ENCODE measurements at places on chromosomes 11 and 22. TPM values are rescaled to one million over a fixed set of nuclear protein-coding genes. Genes with fewer than 3 reads are reported as not detected.

- no peaks in the 10 kb centered on the region for H3K27me3 ChIP-seq
- no peak overlapping the region for H3K27ac ChIP-seq
These were observed 25.8 kb upstream of the LMO1 start for GRCh38 chr11:8289492-8289918.

DNA sequence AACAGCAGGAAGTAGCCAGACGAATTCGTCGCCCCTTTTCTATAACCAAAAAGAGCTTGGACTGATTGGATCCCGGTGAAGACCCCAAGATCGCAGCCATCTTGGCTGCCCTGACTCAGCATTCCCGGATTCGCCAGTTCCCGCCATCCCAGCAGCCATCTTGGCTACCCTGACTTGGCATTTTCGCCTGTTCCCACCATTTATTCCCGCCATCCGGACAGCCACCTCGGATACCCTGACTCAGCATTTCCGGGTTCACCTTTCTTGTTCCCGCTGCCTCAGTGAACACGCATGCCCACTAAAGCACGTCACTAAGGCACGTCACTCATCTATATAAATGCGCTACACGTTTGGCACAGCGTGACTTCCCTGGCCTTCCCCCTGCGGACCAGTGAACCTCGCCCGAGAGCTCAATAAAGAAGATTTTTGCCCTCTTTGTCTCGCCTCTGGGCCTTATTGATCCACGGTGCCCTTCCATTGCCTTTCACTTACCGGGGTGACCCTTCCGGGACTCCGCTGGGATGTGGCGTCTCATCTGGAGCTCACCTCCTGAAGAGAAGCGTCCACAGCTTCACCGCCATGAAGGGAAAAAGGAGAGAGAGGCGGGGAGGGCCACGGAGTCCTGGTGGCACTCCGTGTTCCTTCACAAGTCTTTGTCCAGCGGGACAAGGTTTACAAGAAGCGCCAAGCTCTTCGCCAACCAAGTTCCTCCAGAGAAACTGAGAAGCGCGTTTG, 4.0 kb upstream of the OR56A3 start:
- no peak overlapping the region for H3K27ac ChIP-seq
- DNase-seq: no peak
- no peaks in the 10 kb centered on the region for H3K27me3 ChIP-seq
- H3K4me1 ChIP-seq: no peaks in the 10 kb centered on the region
- no peaks in the 10 kb centered on the region for H3K36me3 ChIP-seq
- no peak overlapping the region for H3K4me3 ChIP-seq

DNA sequence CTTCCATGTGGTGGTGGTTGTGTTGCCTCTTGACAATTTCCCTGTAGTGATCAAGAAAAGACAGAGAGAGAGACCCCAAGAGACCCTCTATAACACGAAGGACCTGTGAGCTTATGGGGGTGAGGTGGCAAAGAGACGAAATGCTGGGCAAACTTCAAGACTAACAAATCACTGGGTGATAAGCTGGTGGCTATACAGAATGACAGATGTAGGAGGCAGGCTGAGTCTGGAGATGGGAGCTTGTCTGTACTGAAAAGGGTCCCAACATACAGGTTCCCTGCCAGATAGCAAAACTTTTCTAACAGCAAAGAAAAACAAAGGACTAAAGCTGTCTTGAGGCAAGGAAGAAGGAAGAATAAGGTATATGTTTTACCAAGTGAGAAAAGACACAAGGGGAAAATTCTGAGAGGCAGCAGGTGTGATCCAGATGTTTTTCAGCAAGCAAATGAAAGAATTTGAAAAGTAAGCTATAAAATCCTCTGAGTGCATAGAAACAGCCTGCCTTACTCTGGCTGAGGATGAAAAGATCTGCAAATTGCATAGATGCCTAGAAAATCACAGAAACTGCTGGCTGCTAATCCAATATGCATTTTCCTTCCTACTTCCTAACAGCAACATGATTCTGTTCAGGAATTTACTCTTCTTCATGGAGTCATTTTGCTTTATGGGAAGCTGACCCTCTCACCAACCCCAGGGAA, 21.9 kb upstream of the LYVE1 start:
- H3K36me3 ChIP-seq: no peaks in the 10 kb centered on the region
- H3K27me3 ChIP-seq: no peaks in the 10 kb centered on the region
- no peak for DNase-seq
- no peaks in the 10 kb centered on the region for H3K4me1 ChIP-seq
- no peak overlapping the region for H3K27ac ChIP-seq

GRCh38 chr22:26610072-26610958, 7.5 kb downstream of the CRYBB1 start:
- H3K27ac ChIP-seq: no peak overlapping the region
- H3K4me1 ChIP-seq: no peaks in the 10 kb centered on the region
- H3K27me3 ChIP-seq: peaks cover 11% of the 10 kb centered on the region
- no peaks in the 10 kb centered on the region for H3K36me3 ChIP-seq

GRCh38 chr11:70411713-70412452, 13.6 kb downstream of the CTTN start:
- no peak overlapping the region for H3K4me3 ChIP-seq
- no peaks in the 10 kb centered on the region for H3K27me3 ChIP-seq
- H3K4me1 ChIP-seq: no peaks in the 10 kb centered on the region
- H3K36me3 ChIP-seq: peaks cover 71% of the 10 kb centered on the region

DNA sequence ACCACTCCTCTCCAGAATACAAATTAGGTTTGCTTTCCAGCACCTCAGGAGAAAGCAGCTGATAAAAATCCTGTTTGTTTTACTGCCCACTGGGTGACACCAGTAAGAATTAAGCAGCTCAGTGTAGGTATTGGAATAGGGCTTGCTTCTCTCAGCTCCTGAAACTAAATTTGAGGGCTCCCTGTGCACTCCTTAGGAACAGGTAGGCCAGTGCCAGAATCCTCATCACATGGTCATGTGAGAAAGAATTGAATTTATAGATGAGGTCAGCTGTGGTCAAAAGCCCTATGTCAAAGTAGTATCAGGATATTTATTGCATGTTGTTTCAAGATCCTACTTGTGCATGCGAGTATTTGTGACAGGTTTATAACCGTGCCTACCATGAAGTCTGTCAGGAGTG, 1.0 kb downstream of the PRSS23 start:
- H3K27ac ChIP-seq: no peak overlapping the region
- H3K4me3 ChIP-seq: peak overlapping the region; percentile 79
- no peaks in the 10 kb centered on the region for H3K36me3 ChIP-seq
- no peaks in the 10 kb centered on the region for H3K27me3 ChIP-seq

Gene OR52A1
- not detected for polyA plus RNA-seq

Gene P4HA3
- polyA plus RNA-seq: 0.27 TPM

- H3K4me3 ChIP-seq: no peak overlapping the region
- DNase-seq: no peak
- no peak overlapping the region for H3K27ac ChIP-seq
- H3K4me1 ChIP-seq: no peaks in the 10 kb centered on the region
These were observed 1318.1 kb downstream of the TBC1D22A start for GRCh38 chr22:48080316-48081165.

Gene DGCR6
- polyA plus RNA-seq: 44.8 TPM

- H3K36me3 ChIP-seq: no peaks in the 10 kb centered on the region
- no peak overlapping the region for H3K27ac ChIP-seq
- H3K27me3 ChIP-seq: no peaks in the 10 kb centered on the region
- DNase-seq: no peak
- H3K4me1 ChIP-seq: no peaks in the 10 kb centered on the region
- H3K4me3 ChIP-seq: no peak overlapping the region
These were observed 334.8 kb downstream of the GUCY1A2 start for GRCh38 chr11:106683435-106683834.

DNA sequence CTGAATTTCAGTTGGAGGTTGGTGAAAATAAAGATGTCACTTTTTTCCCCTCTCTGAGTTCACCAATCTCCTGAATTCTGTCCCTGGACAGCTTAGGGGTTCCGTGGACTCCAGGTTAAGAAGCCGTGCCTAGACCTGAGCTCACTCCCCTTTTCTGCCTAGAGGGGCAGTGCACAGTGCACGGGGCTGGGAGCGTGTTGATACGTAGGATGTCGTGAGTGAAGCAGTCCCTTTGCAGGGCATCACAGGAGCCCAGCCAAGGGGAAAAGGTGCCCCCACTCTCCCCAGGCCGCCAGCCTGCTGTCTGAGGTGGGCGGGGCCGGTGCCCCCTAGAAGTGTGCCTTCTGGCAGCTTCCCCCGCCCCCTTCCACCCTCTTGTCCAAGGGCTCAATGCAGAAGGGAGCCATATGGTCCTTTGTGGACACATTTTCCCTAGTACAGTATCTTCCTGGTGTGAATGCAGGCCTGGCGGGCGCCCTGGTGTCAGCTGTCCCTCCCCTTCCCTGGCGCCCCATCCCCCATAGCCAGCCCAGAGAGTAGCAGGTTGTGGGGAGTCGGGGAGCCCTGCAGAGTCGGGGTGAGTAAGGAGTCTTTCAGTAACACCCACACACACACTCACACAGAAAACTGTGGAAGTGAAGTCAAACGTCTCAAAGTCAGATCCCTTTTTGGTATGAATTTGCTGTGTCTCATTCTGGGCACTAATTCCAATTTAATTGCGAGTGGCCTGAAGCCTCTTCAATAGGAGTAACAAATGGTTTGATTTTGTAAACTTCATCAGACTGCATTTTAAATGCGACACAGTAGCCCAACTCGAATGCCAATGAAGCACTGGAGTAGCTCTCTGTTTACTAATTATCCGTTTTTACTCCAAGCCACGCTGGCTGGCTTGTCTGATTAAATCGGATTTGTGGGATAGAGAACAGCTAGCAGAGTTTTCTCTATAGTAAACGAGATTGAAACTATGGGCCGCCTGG, 67.5 kb upstream of the NNMT start:
- no peak overlapping the region for H3K27ac ChIP-seq
- DNase-seq: no peak
- no peaks in the 10 kb centered on the region for H3K36me3 ChIP-seq
- H3K4me1 ChIP-seq: no peaks in the 10 kb centered on the region
- H3K4me3 ChIP-seq: no peak overlapping the region

GRCh38 chr11:64619811-64620380, 28.9 kb downstream of the SLC22A12 start:
- no peaks in the 10 kb centered on the region for H3K36me3 ChIP-seq
- no peaks in the 10 kb centered on the region for H3K27me3 ChIP-seq
- peak; percentile 86 for DNase-seq
- peaks cover 9% of the 10 kb centered on the region for H3K4me1 ChIP-seq
- H3K4me3 ChIP-seq: no peak overlapping the region

DNA sequence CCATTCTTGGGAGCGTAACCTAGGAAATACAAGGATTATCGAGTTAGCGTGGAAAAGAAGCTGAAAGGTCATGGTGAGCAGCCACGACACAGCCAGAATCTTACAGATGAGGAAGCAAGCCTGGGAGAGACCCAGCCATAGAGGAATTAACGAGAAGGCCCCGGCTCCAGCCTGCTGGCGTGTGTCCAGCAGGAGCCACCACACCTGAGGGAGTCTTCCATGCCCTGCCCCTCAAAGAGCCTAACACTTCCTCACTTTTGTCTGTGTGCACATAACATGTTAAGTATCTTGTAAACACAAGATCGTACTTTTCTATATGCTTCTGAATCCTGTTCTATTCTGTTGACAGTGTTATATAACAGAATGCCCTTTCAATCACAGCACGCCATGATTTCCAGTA, 18.1 kb downstream of the CECR2 start:
- H3K4me3 ChIP-seq: no peak overlapping the region
- H3K36me3 ChIP-seq: no peaks in the 10 kb centered on the region
- no peak for DNase-seq
- peak overlapping the region; percentile 58 for H3K27ac ChIP-seq
